ENCODE measurements at places on chromosomes 4 and X.
A peak's percentile ranks its signal among the peaks of the same experiment; 100 is the strongest.

GRCh38 chrX:10208281-10208856 is 51.6 kb downstream of the CLCN4 start:
- no peak for DNase-seq

GRCh38 chr4:32061916-32062315 is 1341.7 kb downstream of the PCDH7 start:
- no peak for DNase-seq

DNA sequence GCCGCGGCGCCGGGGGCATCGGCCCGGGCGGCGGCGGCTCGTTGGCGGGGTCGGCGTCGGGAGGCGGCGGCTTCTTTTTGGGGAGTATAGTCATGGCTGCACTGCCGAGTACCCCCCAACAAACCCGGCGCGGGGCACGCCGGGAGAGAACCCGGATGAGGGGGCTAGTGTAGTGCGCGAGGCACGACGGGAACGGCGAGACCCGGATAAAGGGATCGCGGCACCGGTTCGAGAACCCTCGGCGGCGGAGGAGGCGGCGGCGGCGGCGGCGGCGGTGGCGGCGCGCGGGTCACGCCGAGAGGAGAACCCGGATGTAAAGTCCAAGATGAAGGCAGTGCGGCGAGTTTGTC is at the start of gene OTUD5:
OTUD5 (minus strand) TSS at position 131 of the 350 bp plus-strand sequence; CDS start at position 94, 37 bp downstream.
- no peak for DNase-seq

- no peak for DNase-seq
Observed at GRCh38 chr4:173318240-173318639, 15.9 kb downstream of the HMGB2 start.

- peak; percentile 82 for DNase-seq
Observed at GRCh38 chr4:99723612-99724011, 66.0 kb upstream of the C4orf54 start.

GRCh38 chr4:101264993-101265815 is 82.1 kb downstream of the PPP3CA start:
- DNase-seq = no peak

DNA sequence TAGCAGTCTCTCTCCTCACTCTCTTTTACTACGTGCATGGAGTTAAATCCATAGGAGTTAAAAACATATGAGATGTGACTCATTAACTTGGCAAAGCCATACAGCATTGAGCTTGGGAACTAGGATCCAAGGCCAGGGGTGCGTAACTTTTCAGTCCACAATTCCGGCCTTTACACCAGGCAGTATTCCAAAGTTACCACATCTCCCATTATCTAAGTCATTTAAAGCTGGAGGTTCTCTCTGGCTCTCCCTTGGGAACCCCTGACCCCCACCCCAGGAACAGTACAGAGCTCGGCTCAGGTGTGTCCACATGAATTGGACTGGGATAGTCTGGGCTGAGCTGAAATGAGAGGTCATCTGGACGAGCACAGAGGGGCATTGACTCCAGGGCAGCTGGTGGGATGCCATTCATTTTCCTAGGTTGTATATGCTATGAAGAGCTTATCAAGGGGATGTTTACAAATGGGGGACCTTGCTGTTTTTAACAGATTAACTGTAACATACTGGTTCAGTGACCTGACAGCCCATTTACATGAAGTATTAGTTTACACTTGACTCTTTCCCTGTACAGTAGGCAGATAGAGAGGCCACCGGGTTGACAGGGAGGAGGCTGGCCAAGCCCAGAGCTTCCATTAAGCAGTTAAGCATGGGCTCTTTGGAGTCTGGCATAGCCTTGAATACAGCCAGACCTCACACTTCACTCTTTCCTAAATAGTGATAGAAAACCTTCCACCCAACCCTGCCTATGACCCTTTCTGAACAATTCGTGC is 128.8 kb downstream of the RAB28 start:
- peak; percentile 37 for DNase-seq

GRCh38 chrX:12263211-12263610 is 124.9 kb downstream of the FRMPD4 start:
- no peak for DNase-seq

GRCh38 chrX:131792356-131792749 is 230.7 kb upstream of the STK26 start:
- no peak for DNase-seq

- DNase-seq = no peak
Observed at GRCh38 chr4:148240241-148240640, 202.0 kb downstream of the NR3C2 start.

DNA sequence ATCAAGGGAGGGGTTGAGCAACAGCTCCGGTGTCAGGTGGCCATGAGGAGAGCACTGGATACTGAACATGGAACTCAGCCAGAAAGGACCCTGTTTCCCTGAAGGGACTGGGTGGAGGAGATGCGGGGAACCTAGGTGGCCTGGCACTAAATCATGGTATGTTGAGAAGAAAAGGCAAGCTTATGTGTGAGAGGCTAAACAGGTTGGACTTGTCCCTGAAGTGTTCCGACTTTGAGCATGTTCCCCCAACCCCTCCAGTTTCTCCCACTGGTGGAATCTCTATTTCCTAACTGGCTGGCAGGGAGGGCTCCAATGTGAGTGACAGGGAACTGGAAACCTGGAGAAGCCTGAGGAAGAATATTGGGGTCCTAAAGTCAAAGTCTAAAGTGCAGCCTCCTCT is 69.5 kb downstream of the PLAC1 start:
- DNase-seq = no peak

DNA sequence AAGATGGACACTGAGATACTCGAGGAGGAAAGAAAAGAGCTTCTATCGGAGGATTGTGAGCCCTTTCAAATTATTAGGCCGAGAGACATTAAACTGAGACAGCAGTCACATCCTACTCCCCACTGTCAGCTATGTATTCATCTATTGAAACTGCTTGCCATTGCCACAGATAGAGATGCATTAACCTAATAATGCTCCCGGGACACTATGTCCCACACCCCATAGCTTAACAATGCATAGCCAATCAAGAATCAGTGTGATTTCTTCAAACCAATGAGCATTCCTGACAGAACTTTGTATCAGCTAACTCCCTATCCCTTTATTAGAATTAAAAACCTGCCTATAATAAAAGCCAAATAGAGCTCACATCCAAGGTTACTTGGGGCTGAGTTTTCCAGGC is 118.1 kb upstream of the NEIL3 start:
- no peak for DNase-seq

DNA sequence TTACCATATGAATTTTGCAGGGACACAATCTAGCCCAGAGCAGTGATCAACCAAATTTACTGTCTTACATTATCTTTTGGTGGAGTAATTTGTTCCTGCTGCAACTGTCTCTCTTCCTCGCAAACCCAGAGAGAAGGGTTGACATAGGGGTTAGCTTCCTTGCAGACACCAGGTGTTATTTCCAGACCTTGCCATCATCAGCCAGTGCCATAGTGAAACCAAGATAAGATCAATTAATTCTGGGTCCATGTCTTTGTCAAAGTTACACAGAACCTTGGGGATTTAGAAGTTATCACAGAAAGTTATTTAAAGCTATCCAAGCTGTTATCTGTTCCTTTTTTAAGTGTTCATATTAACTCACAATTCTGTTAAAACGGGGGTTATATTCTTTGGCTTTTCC is 23.6 kb upstream of the GPRIN3 start:
- DNase-seq = no peak

DNA sequence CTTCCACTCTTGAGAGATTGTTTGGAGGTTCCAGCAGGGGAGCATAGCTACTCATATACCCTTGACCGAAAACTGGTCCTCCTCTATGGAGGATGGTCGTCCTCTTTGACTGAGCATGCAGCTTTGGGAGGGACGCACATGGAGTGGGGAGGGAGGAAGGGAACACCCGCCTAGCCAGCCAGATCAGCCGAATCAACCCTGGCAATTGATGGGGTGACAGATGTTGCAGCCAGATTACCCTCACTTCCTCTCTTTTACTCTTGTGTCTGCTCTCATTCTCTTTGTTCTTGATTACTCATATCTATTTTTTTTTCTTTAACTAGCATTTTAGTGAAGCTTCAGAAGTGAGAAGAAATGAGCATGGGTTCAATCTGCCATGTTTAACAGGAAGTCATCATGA is 19.6 kb downstream of the MGST2 start:
- DNase-seq = no peak

GRCh38 chr4:46274717-46275116 is 115.2 kb downstream of the GABRA2 start:
- DNase-seq = no peak

DNA sequence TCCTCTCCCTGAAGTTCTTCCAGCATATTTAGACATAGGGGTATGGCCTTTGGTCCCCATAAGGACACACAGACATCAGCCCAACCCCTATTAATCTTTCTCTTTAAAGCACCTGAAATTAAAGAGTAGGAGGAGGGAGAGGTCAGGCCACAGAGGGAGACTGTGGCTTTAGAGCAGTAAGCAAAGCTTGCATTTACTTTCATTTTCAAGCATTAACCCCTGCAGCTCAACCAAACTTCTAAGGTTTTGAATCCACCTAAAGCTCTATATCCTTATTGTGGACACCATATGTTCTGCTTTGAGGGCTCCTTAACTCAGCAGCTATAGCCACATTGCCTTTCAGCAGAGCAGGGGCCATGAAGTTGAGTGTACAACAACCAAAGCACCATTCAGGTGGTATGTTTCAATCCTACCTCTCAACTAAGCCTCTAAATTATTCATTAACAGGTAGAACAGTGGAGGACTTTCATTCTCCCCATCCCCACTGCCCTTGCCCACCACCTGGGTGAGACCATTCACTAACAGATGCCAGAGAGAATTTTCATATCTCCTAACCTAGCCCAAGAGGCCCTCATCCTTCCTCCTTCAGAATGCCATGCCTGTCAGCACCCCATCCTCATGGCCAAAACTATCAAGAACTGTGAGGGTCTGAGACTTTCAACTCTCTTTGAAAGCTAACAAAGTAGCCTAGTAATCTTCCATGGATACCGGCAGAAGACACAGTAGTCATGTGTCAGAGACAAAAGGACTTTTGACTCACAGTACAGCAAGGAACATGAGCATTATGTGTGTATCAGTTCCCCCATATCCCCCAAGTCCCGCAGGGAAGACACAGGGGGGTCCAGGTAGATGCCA is 20.8 kb downstream of the LIN54 start:
- DNase-seq = peak; percentile 56

- DNase-seq = no peak
Observed at GRCh38 chrX:71668248-71668595, 876 bp downstream of the LOC101059915 start.

DNA sequence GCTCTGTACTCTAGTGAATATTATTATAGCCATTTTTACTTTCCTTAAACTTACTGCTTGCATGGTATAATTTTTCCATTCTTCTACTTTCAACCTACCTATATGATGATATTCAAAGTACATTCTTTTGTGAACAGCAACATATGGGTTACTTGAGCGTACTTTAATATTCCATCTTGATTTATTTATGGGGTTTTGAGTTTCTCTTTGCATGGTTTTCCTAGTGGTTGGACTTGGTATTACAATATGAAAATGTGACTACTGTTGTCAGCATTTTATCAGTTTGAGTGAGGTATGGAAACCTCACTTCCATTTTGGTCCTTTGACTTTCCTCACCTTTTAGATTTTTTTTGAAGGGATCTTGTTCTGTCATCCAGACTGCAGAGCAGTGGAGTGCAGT is 35.9 kb downstream of the ADGRG4 start:
- peak; percentile 2 for DNase-seq

DNA sequence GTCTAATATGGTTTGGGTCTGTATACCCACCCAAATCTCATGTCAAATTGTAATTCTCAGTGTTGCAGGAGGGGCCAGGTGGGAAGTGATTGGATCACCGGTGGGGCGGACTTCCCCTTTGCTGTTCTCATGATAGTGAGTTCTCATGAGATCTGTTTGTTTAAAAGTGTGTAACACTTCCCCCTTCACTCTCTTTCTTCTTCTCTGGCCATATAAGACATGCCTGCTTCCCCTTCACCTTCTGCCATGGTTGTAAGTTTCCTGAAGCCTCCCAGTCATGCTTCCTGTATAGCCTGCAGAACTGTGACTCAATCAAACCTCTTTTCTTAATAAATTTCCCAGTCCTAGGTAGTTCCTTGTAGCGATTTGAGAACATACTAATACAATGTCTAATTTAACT is 19.7 kb upstream of the SCRG1 start:
- DNase-seq = no peak

DNA sequence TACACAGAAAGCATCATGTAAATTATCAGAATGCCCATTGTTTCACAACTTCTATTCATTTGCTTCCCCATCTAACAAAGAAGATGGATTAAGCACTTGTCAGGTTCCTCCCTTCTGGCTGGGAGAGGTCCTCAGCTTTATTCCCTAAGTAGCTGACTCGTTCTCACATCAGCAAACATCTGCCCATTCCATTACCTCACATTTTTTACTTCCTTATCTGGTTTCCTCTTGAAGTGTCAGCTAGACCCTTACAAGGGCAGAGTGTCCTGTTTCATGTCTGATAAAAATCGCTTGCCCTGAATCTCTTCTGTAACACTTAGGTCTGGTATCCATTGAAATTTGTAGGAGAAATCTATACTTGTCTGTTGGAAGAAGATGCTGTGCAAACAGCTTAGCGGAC is 34.7 kb downstream of the TMPRSS11A start:
- DNase-seq = no peak

GRCh38 chrX:47026198-47026597 is 52.0 kb upstream of the RGN start:
- DNase-seq = no peak

DNA sequence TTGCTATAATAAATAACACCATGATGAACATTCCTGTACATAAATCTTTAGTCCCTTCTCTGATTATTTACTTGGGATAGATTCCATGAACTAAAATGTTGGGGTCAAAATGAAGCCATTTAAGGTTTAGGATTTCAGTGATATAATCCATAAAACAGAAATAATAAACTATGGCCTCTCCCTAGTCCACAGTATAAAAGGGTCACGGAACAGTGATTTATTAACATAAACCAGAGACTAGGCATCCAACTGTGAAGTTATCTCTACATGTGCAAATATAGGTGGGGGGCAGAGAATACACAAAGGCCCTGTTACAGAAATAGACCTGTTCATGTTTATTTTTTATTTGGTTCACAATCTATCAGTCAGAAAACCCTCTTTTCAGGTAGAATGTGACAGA is 499.1 kb upstream of the SLIT2 start:
- no peak for DNase-seq

DNA sequence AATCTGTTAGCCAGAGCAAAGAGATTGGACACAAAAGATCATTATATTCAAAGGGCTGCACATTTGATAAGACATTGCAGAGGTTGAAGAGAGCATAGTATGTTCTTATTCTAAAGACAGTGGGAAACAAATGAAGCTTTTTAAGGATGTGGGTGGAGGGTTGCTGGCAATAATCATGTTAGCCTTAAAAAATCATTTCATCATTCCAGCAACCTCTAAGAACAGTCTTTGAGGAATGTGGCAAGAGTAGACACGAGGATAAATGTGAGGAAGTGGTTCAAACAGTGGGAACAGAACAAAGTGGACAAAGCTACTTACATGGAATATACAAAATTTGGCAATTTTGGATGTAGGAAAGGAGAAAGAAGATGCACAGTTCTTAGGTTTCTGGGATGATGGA is 167.3 kb upstream of the SPRY1 start:
- DNase-seq = no peak

- DNase-seq = no peak
Observed at GRCh38 chrX:23202326-23202725, 132.3 kb upstream of the PTCHD1 start.
